Frontal cortex (tissue), 4 donors: ENCODE measurements at places on chromosomes 12 and 14.

DNA sequence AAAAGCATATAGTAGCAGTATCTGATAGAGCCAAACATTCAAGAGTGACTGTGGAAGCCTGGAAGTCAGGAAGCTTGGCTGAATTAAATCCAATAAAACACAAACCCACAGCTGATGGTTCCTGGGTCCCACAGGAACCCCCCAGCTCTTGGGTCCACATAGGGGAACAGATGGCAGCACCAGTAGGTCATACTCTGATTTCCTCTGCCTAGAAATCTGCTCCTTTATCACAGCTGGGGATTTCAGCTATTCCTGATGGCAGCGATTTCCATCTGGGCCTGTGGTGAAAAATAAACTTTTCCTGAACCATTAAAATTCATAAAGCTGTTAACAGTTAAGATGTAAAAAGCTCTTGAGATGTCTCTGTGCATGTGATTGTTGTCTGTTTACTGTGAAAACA is 202.0 kb upstream of the FRMD6 start:
- no peak for DNase-seq

GRCh38 chr14:64444984-64445845 is 20.1 kb upstream of the AKAP5 start:
- no peak for DNase-seq

- DNase-seq, result no peak
Observed at GRCh38 chr12:49502590-49502989, 36.2 kb upstream of the KCNH3 start.

- DNase-seq, result no peak
Observed at GRCh38 chr12:24487606-24488005, 461.3 kb downstream of the BCAT1 start.

- DNase-seq, result no peak
Observed at GRCh38 chr14:67267576-67268328, 26.5 kb downstream of the PALS1 start.

DNA sequence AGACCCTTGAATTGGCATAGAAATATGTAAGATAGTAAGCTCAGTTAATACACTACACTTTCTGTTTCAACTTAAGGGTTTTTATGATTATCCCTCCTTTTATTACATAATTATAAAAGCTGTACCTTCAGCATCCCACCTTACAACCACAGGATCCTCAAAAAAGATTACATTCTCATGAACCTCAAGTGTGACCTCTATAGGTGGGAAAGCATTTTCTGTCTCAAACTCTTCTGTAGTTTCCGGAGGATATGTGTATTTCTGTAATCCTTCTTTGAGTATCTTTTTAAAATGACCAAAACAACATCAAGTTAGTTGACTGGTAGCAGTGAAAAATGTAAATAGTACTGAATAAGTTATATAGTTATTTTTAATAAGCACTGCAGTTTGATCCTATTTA is 75.9 kb downstream of the DNAI7 start:
- no peak for DNase-seq

DNA sequence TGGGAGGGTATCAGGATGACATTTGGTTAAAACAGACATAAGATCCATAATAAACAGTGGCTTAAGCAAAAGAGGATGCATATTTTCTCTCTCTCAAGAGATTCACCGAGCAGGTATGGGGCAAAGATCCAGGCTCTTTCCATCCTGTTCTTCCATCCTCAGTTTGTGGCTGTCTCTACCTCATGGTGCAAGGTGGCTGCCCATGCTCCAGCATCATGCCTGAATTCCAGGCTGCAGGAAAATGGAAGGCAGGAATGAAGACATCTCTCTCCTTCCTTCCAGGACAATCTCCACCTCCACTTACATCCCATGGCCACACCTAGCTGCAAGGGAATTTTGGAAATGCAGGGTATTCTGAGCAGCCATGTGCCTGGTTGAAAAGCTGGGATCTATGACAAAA is 136.0 kb downstream of the GLT1D1 start:
- DNase-seq, result no peak

DNA sequence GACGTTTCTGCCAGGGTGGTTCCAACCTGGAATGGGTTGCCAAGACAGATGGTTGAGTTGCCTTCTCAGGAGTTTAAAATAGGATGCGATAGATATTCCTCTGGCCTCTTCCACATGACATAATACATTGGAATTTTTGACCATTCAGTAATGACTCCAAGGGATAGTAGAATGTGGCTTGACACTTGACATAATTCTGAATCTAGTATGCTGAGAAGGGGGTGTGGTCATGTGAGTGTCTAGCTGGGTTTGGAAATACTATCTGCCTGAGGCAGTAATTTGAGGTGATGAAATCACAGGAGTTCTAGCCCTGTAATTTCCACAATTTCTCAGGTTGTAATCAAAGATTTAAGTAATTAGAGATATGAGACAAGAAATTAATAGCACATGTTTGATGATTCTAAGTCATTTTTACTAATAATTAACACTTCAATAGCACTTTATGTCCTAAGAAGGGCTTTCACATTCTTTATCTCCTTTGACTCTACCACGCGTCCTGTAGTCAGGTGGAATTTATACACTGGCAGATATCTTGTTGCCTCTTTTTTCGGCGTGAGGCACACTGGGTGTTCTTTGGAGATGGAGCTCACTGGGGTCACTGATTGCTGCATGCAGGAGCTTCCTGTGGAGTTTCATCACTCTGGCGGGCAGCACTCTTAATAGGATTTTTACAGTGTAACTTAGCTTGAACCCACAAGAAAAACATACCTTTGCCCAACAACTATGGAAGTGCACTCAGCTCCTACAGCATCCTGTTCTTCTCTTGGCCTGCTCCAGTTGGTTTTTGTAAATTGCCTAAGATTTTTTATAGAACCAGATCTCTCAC is 3.2 kb upstream of the AMIGO2 start:
- DNase-seq, result no peak

GRCh38 chr12:64110864-64111263 is 111.2 kb downstream of the KICS2 start:
- DNase-seq, result no peak

DNA sequence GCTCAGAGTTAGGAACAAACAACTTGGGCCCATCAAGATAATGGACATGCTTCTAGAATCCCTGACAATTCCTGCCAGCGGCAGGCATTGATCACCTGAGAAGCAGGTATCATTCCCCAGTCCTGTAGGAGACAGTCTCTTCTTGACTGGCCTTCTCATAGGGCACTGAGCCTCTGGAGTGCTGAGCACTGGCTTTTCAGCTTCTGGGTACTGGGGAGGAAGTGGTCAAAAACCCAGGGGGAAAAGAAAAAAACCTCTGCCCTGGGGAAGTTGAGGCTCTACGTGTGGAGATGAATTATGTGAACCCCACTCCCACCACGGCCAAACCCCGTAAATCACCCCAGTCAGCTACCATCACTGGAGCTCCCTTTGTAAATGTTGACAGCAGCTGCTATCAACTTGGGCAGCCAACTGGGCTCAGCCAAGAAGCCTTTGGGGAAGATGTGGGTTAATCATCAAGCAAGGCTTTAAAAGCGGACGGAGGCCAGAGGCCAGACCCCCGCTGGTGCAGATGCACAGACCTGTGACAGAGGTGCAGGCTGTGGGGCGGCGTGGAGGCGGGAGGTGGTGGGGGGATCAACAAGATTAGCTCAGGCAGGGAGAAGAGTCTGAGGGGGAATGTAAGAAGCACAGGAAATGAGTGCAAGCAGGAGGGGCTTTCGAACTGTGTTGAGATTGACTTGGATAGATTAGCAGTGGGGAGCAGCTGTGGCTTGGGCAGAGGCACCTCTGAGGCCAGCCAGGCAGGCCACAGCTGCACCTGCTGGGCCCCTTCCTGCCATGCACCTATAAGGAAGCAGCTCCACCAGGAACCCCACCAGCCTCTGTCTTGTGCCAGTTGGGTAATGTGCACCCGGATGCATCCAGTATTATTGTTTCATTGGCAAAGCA is 105.4 kb upstream of the HIF1A start:
- no peak for DNase-seq

- DNase-seq, result no peak
Observed at GRCh38 chr12:130879212-130879686, 7.4 kb downstream of the RAN start.

GRCh38 chr14:69882116-69882864 is 3.1 kb downstream of the SMOC1 start:
- no peak for DNase-seq

DNA sequence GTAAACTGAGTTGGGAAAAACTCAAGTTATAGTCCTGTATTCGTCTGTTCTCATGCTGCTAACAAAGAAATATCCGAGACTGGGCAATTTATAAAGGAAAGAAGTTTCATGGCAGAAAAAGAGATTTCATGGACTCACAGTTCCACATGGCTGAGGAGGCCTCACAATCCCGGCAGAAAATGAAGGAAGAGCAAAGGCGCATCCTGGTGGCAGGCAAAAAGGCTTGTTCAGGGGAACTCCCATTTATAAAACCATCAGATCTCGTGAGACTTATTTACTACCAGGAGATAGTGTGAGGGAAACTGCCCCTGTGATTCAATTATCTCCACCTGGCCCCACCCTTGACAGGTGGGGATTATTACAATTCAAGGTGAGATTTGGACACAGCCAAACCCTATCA is 292.6 kb upstream of the SYT1 start:
- DNase-seq, result no peak

DNA sequence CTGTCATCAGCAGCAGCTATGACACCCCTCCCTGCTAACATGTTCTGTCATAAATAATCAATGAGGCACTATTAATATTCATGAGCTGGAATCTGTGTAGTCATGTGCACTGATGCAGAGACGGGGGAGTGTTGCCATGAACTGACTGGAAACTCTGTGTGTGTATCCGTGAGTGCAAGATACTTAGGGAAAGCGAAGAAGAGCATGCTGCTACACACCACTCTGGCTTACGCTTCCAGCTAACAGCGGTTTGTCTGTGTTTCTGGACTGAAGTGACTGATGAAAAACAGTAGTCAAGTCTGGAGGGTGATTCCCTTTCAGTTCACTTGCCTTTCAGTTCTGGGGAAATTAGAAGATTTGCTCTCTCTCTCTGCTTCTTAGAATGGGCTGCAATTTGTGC is 249.4 kb downstream of the PDZRN4 start:
- DNase-seq, result no peak

- peak; percentile 33 for DNase-seq
Observed at GRCh38 chr12:4307593-4308333, 13.2 kb upstream of the TIGAR start.

DNA sequence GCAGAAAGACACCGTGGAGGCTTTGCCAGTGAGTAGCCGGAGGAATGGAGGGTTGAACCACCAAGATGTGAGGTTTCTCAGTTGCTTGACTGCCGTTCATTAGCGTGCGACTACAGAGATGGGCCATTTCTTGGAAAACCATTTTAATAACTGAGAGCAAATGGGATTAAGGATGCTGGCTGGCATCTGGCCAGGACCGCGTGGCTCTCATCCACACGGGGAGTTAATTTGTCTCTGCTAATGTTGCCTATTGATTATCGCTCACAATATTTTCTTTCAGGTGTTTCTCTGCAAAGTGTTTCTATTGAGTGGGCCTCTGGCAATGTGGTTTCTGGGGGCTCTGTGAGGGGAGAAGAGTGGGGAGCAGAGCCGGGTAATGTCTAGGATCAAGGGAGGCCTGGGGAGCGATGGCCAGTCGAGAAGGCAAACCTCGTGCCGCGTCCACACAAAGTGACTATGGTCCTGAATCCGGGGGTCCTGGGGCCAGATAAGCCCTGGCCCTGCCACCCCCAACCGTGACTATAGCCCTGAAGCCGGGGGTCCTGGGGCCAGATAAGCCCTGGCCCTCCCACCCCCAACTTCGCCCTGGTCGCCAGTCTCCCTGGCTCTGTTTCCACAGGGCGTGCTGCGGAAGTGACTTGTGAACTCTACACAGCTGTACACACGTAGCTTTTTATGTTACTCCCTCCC is 110.6 kb downstream of the PRMT8 start:
- DNase-seq, result no peak

GRCh38 chr14:88049936-88050335 is 45.0 kb downstream of the GPR65 start:
- DNase-seq, result no peak

DNA sequence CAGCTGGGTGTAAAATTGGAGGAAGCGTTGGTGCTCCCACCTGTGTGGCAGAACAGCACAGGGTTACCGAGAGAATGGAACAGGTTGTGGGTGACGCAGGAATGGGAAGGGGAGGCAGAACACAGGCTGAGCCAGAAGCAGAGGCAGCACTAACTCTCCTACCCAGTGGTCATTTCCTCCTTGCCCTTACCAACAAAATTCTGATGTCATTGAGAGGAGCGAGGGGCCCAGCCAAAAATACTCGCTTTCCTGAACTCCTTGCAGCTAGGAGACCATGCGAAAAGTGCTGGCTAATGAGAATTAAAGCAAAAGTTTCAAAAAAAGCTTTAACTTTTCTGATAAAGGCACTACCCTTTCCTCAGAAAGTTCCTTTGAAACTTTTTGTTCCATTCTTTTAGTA is 54.4 kb upstream of the HMGA2 start:
- no peak for DNase-seq

- peak; percentile 30 for DNase-seq
Observed at GRCh38 chr14:44803239-44803905, 158.4 kb downstream of the KLHL28 start.

DNA sequence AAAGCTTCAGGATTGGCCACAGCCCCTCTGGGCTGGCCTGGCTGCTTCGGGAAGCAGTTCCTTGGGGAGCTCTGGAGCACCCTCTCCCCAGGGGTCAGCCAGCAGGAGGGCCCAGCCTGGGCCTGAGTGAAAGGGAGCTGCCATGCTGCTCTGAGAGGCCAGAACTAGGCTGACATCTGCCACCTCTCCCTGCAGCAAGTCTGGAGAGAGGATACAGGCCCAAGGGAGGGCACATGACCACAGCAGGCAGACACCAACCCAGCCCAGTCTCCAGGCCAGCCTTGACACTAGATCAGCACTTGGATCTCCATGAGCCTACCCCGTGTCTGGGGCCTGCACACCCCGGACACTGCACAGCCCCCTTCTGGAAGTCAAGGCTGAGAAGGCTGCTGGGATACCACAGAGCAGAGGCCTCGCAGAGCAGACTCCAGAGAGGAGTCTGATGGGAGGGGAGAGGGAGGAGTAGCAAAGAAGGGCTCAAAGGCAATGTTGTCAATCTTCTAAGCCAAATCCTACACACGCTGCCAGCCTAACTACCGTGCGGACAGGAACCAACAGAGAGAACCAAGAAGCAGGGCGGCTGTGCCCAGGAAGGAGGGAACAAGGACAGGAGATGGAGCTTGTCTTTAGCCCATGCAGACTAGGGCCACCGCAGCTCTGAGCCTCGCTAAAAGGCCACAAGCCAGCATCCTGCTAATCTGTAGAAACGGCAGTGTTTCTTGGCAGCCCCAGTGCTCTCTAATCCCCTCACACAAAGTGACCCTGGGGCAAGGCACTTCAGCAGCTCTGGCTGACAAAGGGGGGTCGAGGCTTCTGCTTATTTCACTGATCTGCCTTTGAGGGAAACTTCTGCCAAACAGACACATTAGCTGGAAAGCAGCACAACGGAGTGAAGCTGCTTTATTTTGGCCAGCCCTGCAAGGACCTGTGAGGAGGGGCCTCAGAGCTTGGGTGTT is 12.9 kb downstream of the COL2A1 start:
- DNase-seq, result no peak

GRCh38 chr14:30861200-30861599 is 13.2 kb upstream of the COCH start:
- DNase-seq, result no peak

DNA sequence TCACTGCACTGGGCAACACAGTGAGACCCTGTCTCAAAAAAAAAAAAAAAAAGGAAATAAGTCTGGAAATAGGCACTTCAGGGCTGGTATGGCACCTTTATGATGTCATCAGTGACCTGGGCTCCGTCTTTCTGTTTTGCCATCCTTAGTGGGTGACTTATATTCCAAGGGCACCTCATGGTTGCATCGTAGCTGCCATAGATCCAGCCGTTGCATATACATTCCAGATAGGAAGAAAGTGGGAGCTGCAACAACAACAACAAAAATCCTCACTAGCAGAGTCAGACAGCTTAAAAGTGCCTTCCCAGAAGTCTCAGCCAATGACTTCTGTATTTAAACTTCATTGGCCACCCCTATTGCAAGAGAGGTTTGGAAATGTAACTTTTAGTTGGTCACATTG is 26.4 kb downstream of the MYL2 start:
- no peak for DNase-seq
